Fibroblast of pulmonary artery (primary cell): ENCODE measurements at places on chromosomes 13 and 19.

DNA sequence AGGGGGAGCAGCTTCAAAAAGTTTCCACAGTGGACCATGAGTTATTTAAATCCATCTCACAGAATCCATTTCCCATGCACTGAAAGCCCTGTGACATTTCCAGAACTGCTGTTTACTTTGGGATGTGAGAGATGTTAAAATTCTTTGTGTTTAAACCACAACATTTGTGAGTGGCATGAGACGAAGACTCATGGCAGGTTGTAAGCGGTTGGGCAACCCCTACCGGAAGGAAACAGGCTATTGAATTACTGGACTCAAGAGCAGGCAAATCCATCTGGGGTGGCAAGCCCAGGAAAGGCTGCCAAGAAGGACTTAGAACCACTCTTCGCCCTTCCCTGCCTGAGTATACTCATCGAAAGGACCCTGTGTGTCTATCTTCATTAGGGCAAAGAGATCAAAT is 22.3 kb upstream of the CLDN10 start:
- DNase-seq: peak; percentile 72

- DNase-seq: no peak
These were observed 80.3 kb upstream of the FLT1 start for GRCh38 chr13:28575200-28575599.

- peak; percentile 16 for DNase-seq
These were observed 18.2 kb downstream of the ZNF121 start for GRCh38 chr19:9565900-9566705.

- peak; percentile 40 for DNase-seq
These were observed 15.3 kb downstream of the TTYH1 start for GRCh38 chr19:54430306-54431254.

DNA sequence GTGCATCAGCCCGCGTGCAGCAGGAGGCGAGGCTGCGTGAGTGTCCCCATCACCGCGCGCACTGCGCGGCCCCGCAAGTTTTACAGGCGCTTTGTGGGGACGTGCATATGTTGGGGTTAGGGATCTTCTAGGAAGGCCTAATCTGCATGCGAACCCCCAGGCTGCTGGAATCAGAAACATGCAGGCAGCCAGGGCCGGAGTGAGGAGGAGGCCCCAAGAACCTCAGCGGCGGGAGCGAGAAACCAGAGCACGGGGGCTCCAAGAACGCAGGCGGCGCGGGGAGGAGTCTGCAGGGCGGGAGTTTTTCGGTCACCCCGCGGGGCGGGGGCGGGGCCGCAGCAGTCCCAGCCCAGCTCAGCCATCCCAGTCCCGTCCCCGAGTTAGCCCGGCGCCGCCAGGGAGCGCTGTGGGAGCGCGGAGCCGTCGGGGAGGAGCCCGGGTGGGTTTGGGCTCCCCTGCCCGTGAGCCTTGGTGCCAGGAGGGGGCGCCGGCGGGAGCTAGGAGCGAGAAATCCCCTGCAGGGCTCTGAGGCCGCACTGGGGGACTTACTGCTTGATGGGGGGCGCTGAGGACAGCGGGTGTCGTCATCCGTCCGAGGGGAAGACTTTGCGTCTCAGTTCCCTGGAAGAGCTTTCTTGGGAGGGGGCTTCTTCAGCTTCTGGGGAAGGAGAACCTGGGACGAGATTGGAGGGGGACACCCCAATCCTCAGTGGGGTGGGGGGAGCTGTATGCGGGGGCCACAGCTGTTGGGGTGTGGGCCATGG is 933 bp upstream of the NRTN start:
- DNase-seq: peak; percentile 84

- no peak for DNase-seq
These were observed 72.9 kb downstream of the NHLRC3 start for GRCh38 chr13:39111145-39111544.

GRCh38 chr19:31037286-31037980 is 311.8 kb downstream of the TSHZ3 start:
- DNase-seq: no peak

- DNase-seq: peak; percentile 8
These were observed 690 bp downstream of the KMT2B start for GRCh38 chr19:35718345-35719041.

GRCh38 chr13:97005625-97006262 is 11.5 kb upstream of the OXGR1 start:
- peak; percentile 59 for DNase-seq

DNA sequence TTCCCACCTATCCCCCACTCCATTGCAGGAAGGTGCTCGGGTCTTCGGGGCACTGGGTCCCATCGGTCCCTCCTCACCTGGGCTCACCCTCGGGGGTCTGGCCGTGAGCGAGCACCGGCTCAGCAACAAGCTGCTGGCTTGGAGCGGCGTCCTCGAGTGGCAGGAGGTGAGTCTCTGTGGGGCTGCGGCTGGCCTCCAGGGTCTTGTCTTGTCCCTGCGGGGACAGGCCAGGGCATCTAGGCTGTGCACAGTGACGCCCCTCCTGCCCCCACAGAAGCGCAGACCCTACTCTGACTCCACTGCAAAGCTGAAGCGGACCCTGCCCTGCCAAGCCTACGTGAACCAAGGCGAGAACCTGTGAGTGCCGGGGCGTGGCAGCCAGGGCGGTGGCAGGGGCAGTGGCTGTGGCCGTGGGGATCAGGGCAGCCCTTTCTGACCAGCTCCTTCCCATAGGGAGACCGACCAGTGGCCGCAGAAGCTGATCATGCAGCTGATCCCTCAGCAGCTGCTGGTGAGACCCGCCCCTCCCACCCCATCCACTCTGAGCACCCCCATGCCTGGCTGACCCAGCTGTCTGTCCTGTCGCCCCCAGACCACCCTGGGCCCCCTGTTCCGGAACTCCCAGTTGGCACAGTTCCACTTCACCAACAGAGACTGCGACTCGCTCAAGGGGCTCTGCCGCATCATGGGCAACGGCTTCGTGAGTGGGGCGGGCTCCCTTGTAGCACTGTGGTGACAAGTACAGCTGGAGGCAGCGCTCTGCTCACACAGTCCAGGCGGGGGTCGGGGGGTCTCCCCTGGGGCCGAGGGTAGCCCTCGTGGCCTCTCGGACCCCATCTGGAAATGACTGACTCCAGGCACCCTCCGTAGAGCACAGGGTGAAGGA is 3.7 kb downstream of the PTOV1 start:
- no peak for DNase-seq

- DNase-seq: no peak
These were observed 28.5 kb upstream of the ATP11A start for GRCh38 chr13:112661291-112661690.

DNA sequence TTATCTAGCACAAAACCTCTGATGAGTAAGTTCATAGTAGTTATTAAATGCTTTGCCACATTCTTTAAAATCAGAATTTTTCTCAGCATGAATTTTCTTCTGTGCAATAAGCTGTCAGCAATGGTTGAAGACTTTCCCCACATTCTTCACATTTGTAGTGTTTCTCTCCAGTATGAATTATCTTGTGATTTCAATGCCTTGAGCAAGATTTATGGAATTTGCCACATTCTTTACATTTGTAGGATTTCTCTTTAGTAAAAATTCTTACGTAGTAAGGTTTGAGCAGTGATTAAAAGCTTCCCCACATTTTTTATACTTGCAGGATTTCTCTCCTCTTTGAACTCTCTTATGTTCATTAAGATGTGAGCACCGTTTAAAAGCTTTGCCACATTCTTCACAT is 33.6 kb downstream of the ZNF682 start:
- DNase-seq: no peak

- no peak for DNase-seq
These were observed 58.8 kb upstream of the ABCC4 start for GRCh38 chr13:95360052-95360451.

DNA sequence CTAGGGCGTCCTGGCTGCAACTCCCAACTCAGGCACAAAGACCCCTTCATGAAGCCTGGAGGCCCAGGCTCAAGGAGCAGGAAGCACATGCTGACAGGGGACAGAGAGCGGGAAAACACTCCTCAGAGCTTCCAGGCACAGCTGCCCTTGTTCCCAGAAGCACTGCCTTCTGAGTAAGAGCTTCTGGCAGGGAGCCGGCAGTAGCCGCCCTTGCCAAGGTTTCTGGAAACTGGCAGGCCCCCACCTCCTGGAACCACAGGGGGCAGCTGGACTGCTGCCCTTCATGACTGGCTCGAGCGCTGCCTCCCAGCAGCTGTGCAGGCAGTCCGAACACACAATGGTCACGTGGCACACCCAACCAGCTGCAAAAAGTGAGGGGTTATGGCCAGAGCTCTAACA is 33.6 kb upstream of the EPHX3 start:
- peak; percentile 98 for DNase-seq

- DNase-seq: peak; percentile 45
These were observed 265.2 kb upstream of the SGCG start for GRCh38 chr13:22915442-22916082.

DNA sequence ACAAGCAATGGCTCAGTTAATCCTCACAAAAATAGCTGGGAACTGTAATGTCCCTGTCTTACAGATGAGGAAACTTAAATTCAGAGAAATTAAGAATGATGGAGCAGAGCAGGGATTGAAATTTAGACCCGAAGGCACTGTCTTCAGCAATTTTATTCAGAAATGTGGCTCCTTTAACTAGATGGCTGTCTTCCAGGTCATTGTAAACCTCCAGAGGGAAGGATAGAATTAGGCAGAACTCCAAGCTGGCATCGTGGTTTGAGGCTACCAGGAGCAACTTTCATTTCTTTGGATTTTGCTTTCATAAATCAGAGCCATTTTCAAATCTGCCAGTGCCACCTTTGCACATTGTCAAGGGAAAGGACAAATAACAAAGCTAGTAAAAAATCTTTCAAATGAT is 339.0 kb downstream of the DCT start:
- DNase-seq: peak; percentile 13

DNA sequence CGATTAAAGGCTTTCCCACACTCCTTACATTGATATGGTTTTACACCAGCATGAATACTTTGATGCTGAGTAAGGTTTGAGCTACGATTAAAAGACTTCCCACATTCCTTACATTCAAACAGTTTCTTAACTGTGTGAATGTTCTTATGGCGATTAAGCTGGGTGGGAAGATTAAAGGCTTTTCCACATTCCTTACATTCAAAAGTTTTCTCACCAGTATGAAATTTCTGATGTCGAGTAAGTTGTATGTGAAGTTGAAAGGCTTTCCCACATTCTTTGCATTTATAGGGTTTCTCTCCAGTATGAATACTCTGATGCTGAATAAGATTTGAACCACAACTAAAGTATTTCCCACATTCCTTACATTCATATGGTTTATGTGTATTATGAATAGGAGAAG is 20.0 kb downstream of the ZNF780B start:
- DNase-seq: no peak

DNA sequence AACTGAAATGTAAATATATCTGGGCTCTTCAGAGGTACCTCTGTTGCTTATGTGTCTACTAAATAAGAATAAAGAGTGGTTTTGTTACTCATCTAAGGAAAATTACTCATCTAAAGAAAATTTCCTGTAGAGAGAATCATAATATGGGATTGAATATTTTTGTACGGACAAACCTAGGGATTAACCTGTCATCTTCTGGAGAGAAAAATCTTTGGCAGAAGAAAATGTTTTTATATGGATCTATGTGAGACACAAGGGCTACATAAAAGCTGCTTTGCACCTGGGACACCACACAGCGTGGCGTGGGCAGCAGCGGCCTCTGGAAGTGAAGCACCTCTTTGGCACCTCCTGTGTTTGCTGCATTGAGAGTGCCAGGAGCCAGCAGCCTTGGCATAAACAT is 242.9 kb upstream of the DACH1 start:
- no peak for DNase-seq

- no peak for DNase-seq
These were observed 46.1 kb upstream of the SPACA7 start for GRCh38 chr13:112330066-112330465.

GRCh38 chr13:28041031-28041461 is 52.6 kb upstream of the URAD start:
- peak; percentile 20 for DNase-seq

- DNase-seq: no peak
These were observed 136.8 kb downstream of the MIPEP start for GRCh38 chr13:23752111-23753001.

DNA sequence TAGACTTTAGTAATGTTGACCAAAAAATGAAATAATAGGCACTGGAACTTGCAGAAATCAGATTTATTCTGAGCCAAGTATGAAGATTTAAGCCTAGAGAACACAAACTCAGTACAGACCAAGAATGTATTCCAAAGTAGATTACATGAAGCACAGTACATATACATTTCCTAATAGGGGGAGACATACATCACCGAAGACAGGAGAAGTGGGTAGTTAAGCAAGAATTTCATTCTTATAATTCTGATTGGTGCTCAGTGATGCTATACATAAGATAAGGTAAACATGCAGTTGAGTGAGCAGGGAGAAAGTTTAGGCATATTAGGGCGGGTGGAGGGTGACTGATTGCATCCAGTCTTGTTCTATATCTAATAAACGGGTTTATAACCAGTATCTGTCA is 2218.8 kb downstream of the PCDH9 start:
- DNase-seq: no peak

DNA sequence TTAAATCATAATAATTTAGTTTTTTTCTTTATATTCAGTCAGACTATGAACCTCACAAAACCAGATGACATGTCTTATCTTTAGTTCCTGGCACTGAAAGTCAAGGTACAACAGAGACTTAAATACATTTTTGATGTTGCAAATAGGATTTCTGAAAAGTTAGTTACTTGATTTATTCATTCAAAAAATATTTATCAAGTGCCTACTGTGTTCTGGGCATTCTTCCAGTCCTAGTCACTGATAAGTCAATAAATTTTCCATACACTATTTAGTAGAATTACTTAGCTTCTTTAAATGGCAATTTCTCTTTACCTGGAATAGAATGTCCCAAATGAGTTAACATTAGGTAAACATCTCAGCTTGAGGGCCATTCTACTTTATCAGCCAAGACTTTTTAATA is 938.3 kb upstream of the PCDH9 start:
- peak; percentile 5 for DNase-seq

DNA sequence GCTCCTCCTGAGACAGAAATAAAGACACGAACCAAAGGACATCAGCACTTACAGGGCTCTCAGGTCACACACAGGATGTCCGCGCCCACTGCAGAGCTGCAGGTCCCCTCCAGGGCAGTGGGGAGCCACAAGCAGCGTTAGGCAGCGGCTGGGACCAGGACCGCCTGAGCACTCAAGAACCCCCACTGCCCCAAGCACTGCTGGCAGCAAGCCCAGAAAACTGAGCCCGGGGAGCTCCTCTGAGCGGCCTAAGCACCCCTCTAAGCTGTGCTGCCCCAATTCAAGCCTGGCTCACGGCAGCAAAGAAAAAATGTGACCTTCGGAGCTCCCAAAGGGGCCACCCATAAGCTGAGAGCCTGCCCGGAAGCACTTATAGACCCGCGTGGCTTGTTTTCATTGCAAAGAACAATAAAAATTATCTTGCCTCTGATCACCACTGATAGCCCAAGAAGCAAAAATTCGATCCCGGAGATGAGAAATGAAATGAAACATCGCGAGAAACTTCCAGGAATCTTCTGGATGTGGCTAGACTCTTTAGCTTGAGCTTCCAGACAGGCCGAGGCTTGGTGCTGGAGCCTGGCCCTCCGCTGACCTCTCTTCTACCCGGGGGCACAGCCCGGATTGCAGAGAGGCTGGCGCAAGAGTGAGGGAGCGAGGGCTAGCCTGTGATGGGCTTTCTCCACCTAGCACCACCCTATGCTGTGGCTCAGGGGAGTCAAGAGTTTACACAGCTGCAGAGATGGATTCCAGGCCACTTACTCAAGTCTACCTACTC is 6.3 kb downstream of the DPP9 start:
- peak; percentile 45 for DNase-seq
